ENCODE measurements at places on chromosomes 1 and 21.

- DNase-seq: no peak
Measured at GRCh38 chr1:169108863-169109560, 2.5 kb downstream of the ATP1B1 start.

- DNase-seq: peak; percentile 3
Measured at GRCh38 chr1:64745181-64745985, 508 bp downstream of the RAVER2 start.

DNA sequence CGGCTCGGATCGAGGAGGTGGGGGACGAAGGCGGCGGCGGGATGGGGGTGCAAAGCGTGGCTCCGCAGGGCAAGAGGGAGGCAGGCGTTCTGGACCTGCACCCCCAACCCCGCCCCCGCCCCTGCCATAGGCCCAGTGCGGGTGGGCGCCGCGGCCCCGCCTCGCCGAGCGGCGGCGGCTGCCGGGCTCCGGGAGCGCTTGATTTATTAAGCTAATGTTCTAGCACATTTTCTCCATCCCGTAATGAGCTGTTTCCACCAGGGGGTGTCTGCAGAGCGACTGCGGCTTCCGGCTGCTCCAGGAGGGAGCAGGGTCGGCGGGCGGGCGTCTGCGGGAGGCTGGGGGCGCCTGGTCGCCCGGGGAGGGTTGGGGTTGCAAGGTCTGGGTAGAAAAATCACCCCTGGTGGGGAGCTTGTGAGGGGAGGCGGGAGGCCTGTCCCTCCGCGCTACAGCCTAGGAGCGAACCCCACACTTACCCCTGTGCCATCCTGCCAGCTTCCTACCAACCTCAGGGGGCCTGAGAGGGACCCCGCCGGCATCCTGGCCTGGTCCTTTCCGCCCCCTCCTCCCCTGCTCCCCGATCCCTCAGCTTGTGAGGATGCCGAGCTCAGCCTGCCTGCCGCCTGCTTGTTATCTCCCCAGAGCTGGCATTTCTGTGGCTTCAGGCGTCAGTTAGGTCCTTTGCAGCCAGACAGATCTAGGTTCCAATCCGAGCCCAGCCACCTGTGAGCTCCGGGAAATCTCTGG lies 48.5 kb upstream of the ACOT11 start:
- no peak for DNase-seq

DNA sequence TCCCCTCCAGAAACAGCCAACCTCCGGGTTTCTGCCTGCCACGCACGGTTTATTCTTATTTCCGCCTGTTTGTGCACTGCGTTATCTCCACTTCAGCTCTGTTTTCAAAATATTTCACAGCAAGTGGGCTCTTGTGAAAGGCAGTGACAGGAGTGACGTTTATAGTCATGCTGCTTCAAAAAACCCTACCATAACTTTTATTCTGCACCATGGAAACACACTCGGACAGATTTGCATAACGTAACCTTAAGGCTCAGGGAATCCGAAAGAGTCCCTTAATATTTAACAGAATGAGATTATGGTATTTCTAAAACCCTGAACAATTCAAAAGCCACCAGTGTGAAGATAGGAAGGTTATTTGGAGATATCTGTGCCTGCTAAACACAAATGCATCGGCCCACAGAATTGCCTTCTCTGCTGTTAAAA lies 782 bp upstream of the SDE2 start:
- DNase-seq: no peak

All from HTR-8/SVneo (cell line).